Tracheal epithelial cell (primary cell): ENCODE measurements at places on chromosomes 2 and 18. TPM values are rescaled to one million over a fixed set of nuclear protein-coding genes. Genes with fewer than 3 reads are reported as not detected.

The CCDC68 gene
- 9.2 and 9.4 TPM in 2 replicates for total RNA-seq

The C2orf74 gene
- 4.1 and 7.9 TPM in 2 replicates for total RNA-seq

The TMEM127 gene
- 15.6 and 18.3 TPM in 2 replicates for total RNA-seq

The RSAD2 gene
- 0.21 and 2.2 TPM in 2 replicates for total RNA-seq

The SNORC gene
- total RNA-seq: 0.24 and 1.3 TPM in 2 replicates

The DIS3L2 gene
- total RNA-seq: 13.2 and 13.7 TPM in 2 replicates

The CIB4 gene
- not detected in 2 replicates for total RNA-seq

The HRH4 gene
- total RNA-seq: under 0.01 and 0.64 TPM in 2 replicates

The LYG2 gene
- total RNA-seq: not detected in 2 replicates

The TTN gene
- total RNA-seq: under 0.01 TPM in 1 of 2 replicates, not detected in the other

The SPR gene
- 23.4 and 38.8 TPM in 2 replicates for total RNA-seq

The RESP18 gene
- not detected in 2 replicates for total RNA-seq

The CD226 gene
- total RNA-seq: under 0.01 and 1.9 TPM in 2 replicates

The ACAA2 gene
- 16.8 and 23.6 TPM in 2 replicates for total RNA-seq

The GALNT5 gene
- total RNA-seq: 27.0 and 30.7 TPM in 2 replicates

The RIT2 gene
- total RNA-seq: 0.24 TPM in 1 of 2 replicates, not detected in the other

The FKBP7 gene
- total RNA-seq: 0.43 and 3.4 TPM in 2 replicates

The CHST9 gene
- total RNA-seq: 0.72 and 1.3 TPM in 2 replicates

The TRIM54 gene
- 0.24 and 0.43 TPM in 2 replicates for total RNA-seq

The TUBB8B gene
- total RNA-seq: 0.24 TPM in 1 of 2 replicates, not detected in the other

The ZAP70 gene
- not detected in 2 replicates for total RNA-seq

The SERPINB4 gene
- total RNA-seq: 8.1 and 10.8 TPM in 2 replicates

The CFAP65 gene
- under 0.01 TPM in 1 of 2 replicates, not detected in the other for total RNA-seq

The KYNU gene
- total RNA-seq: 41.1 and 77.8 TPM in 2 replicates

The ACKR3 gene
- 14.7 and 21.7 TPM in 2 replicates for total RNA-seq

The SERPINB13 gene
- total RNA-seq: 9.2 and 20.5 TPM in 2 replicates

The SERPINB11 gene
- total RNA-seq: not detected in 2 replicates

The AGXT gene
- not detected in 2 replicates for total RNA-seq

The CTLA4 gene
- not detected in 2 replicates for total RNA-seq

The ATG4B gene
- 48.6 and 57.6 TPM in 2 replicates for total RNA-seq

The SLC40A1 gene
- 1.4 and 1.7 TPM in 2 replicates for total RNA-seq

The DCTN1 gene
- total RNA-seq: 44.1 and 82.9 TPM in 2 replicates
